Activated CD8-positive, alpha-beta T cell treated with anti-CD3 and anti-CD28 coated beads for 36 hours (primary cell): ENCODE measurements at places on chromosomes 2 and 18.

- DNase-seq = peak; percentile 89
Observed at GRCh38 chr18:3652380-3653262, 202.6 kb downstream of the TGIF1 start.

- no peak for DNase-seq
Observed at GRCh38 chr2:207983641-207984042, 41.7 kb downstream of the PLEKHM3 start.

DNA sequence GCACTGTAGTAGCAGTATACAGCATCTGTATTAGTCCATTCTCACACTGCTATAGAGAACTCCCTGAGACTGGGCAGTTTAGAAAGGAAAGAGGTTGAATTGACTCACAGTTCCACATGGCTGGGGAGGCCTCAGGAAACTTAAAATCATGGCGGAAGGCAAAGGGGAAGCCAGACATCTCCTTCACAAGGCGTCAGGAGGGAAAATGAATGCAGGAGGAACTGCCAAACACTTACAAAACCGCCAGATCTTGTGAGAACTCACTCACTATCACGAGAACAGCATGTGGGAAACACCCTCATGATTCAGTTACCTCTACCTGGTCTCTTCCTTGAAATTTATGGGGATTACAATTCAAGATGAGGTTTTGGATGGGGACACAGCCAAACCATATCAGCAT is 25.4 kb downstream of the MAP4K4 start:
- no peak for DNase-seq

DNA sequence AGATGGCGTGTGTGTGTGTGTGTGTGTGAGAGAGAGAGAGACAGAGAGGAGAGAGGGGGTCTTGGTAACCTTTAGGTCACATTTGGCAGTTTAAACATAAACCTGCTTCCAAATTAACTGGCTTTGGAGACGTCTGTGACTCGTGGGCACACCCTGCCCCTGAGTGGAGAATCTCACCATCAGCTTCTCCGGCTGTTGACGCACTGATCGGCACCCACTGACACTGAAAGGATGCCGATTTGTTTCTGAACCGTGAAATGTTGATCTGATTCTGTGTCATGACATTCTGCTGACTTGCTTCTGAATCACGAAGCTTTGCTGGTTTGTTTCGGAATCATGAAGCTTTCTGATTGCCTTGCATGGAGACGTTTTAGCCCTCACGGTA is 114.7 kb downstream of the RTP5 start:
- DNase-seq = no peak

- peak; percentile 1 for DNase-seq
Observed at GRCh38 chr18:79484661-79485621, 89.2 kb downstream of the NFATC1 start.

DNA sequence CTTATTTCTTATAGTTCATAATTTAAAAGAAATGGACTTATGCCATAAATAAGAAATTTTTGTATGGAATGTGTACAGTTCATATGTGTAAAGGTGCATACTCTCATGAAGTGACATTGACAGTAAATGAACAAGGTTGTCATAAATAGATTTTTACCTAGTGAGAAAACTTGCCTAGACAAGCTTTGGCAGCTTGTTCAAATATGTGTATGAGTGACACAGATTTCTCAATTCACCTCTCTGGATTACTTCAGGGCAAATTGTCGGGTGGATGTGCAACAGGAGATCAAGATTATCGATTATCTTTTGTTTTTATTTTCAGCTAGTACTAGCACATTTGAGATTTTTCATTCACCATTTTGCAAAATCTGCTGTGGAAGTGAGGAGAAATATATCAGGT is 758.1 kb upstream of the ACVR2A start:
- DNase-seq = no peak

- no peak for DNase-seq
Observed at GRCh38 chr18:71252351-71252865, 963.6 kb downstream of the SOCS6 start.

DNA sequence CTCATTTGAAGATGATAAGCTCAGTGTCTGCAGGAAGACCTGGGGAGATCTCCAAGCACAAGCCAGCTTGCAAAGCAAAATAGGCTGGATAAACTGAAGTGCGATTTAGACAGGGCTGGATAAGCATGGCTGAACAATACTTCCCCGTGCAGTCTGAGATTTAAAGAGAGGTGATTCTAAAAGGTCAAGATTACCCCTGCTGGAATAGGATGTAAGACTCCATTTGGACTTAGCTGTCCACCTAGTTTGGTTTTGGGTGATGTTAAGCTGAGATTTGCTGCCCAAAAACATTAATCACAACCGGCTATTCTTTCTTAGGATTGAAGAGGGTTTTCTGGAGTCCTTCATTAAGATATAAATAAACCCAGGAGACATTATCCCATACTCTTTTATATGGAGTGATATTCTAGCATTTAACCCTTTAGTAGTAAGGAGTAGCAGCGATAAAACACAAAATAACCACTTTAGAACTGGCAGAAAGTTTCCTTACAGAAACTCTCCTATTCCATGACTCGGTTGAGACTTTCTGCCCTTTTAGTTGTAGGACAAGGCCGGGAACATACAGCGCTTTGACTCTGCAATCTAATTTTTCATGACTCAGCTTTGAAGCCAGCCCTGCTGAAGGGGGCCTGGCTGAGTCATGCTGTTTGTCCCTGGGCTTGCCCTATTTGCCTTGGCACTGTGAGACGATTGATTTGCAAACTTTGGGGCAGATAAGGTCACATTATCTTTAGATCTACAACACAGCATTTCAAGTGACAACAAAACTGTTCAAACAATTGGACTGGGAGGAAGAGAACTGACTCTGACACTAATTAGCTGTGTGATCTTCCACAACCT is 238.2 kb downstream of the GCA start:
- DNase-seq = no peak

GRCh38 chr18:4986066-4986465 is 211.0 kb downstream of the AKAIN1 start:
- no peak for DNase-seq

GRCh38 chr2:30645081-30645744 is 162.0 kb downstream of the CAPN13 start:
- no peak for DNase-seq

DNA sequence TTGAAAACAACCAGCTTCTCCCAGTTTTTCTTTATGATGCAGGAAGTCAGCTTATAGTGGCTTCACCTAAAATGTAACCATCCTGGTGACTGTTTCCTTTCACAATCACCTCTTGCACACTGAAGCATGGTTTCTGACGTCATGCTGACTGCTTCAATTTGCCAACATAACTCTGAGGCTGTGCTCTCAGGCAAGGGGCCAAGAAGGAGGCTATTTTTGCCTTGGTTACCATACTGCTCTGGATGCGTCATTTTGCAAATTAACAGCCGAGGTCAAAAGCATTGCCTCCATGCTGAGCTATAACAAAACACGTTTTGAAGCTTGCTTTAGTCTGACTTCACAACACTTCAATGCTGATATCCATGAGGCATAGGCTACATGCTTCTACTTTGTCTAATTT is 397.8 kb downstream of the METTL4 start:
- no peak for DNase-seq

DNA sequence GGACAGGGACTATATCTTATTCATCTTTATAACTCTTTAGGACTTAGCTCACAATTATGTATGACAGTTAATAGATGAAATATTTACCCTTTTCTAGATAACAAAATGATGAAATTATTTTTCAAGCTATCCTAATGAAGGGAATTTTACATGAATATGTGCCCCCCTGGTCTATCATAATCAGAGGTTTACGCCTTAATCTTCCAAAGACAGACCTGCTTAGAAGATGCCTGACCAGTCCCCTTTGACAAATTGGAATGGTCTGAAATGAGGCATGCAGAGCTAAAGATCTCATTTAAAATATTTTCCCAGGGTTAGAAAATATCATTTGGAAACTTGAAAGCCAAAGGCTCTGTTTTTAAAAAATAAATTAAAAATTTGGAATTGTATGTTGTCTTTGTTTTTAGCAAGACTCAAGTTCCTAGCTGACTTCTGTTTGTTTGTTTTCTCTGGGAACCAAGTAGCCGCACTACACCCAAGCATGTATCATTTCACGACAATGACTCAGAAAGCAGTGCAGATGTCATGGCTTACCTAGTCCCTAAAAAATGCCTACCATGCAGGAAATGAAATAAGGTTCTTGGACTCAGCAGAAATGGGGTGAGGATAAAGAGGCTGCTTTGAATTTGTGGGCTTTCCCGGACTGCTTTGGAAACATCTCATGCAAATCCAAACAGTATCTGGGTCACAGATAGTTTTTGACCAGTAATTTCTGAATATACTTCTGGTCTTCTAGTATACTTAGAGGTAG is 162.1 kb downstream of the ZEB2 start:
- DNase-seq = peak; percentile 50

DNA sequence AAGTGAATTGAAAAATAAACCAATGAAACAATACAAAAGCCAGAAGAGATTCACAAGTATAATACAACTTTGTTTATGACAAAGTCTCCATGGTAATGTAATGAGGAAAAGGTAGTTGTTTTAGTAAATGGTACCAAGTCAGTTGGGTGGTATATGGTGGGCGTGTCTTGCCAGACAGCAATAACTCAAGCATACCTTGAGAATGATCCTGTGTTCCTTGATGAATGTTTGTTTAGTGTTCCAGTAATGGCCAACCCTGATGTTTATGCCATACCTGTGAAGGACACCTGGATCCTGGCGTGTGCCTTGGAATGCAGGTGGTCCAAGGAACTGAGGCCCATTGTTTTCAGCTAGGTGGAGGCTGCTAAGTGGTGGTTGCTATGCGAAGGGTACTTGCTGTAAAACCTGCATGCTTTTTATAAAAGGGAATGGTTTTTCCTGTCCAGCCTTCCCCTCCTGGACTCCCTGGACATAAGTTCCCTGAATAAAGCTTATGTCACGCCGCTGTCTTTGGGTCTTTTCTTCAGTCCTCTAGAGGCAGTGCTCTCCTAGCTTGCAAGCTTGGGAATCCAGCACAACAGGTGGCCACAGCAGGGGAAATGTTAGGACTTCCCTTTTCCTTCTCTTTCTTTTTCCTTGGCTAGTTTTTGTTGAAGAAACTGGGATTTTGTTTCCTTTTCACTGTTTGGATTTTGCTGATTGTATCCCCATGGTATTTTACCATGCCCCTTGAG is 54.7 kb downstream of the MTA3 start:
- no peak for DNase-seq

- DNase-seq = no peak
Observed at GRCh38 chr2:51990684-51991083, 958.8 kb upstream of the NRXN1 start.

DNA sequence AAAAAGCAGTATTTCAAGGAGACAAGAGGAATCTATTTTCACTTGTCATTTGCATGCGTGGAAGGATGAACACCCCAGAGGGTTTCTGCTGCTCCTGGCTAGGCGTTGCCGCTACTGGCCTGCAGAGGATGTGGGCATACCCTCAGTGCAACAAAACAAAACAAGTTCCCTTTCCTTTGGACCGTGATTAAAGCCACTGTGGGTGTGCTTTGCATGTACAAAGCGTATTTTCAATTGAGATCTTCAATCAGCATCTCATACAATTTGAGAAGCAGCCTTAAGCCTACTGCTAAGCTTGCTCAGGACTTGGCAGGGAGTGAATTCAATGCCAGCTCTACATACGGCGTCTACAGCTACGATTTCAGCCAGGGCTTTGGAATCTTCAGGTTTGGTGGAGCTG is 298.4 kb downstream of the LPIN1 start:
- no peak for DNase-seq

GRCh38 chr2:39313575-39313974 is 69.8 kb upstream of the CDKL4 start:
- DNase-seq = no peak

GRCh38 chr2:154386186-154386585 is 312.3 kb upstream of the KCNJ3 start:
- DNase-seq = no peak

DNA sequence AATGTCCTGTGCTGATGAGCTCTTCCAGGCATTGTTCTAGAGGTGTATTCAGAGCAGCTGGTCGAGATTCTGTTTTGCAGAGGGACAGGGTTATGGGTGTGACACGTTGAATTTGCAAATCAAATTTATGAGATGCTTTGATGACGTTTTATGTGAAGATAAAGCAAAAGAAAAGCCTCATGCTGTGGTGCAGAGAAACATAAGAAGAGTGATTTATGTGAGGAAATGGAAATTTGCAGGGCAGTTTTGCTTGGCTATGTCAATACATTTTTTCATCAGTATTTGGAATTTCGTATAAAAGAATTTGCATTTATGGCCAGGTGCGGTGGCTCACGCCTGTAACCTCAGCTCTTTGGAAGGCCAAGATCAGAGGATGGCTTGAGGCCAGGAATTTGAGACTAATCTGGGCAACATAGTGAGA is 36.4 kb downstream of the TSN start:
- no peak for DNase-seq

- peak; percentile 50 for DNase-seq
Observed at GRCh38 chr2:74843899-74844298, 10.0 kb downstream of the HK2 start.

- no peak for DNase-seq
Observed at GRCh38 chr2:19367326-19367725, 8.9 kb upstream of the OSR1 start.

- no peak for DNase-seq
Observed at GRCh38 chr2:240223631-240224030, 83.2 kb upstream of the OTOS start.

DNA sequence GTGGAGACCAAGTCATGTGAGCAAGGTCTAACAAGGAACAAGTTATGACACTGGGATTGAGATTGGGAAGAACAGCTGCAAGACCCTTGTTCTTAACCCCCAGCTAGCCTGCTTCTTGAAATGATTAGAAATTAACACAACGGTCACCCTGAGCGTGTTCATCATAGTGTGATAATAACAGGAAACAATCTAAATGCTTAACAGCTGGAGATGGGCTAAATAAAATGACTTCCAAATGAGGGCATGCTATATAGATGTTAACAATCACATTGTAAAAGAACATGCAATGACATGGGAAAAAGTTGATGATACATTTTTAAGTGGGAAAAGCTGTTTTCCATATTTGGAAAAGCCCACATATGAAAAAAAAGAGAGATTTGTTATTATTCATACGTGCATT is 47.6 kb downstream of the RPL37A start:
- DNase-seq = no peak

GRCh38 chr2:63040586-63040985 is 10.0 kb upstream of the OTX1 start:
- DNase-seq = no peak

- no peak for DNase-seq
Observed at GRCh38 chr2:200577027-200577426, 8.8 kb upstream of the AOX1 start.

DNA sequence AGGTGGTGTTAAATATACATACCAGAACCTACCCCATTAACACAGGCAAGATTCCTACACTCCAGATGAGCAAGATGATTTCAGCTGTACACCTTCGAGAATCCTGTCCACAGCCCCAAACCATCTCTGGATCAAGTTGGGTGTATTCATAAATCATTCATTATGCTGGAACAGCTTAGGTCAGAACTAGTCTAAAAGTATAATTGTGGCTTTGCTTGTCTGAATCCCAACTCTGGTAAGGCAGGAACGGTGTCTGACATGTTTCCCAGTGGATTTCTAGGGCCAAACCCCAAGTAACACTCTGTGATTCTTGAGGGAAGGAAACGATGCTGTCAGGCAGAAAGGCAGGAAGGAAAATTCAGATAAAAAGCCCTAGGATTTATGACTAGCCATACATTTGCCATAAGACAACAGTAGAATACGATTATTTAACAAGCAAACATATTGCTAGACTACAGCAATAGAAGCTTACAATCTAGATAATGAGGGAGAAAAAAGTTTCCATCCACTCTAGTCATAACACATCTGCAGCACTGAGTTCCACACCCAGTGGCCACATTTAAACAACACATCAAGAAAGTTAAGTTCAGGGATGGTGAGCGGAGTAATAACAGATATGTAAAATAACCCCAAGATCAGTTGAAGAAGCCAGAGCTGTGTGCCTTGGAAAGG is 444.8 kb downstream of the RND3 start:
- no peak for DNase-seq

- no peak for DNase-seq
Observed at GRCh38 chr2:64423303-64423702, 30.7 kb upstream of the LGALSL start.
